ENCODE measurements at places on chromosomes 16 and 17. TPM values are rescaled to one million over a fixed set of nuclear protein-coding genes. Genes with fewer than 3 reads are reported as not detected.
A peak's percentile ranks its signal among the peaks of the same experiment; 100 is the strongest.

The PPP1R27 gene
- not detected for total RNA-seq

- DNase-seq, result peak; percentile 49
Measured at GRCh38 chr16:69329369-69330285, 761 bp downstream of the PDF start.

DNA sequence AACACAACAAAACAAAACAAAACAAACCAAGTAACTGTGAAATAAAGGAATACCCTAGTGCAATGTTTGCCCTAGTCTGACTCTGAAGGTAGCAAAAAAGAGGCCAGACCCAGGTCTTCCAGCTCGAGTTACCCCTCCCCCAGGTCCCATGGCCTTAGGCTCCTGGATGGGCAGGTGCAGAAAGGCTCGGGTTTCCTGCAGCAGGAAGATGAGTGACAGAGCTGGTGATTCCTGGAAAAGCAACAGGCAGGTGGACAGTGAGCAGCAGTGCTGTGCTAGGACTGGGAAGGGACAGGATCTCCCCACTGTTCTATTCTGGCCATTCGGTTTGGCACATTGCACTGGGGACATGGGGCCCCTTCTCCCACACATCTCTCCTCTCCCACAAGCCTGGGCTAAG is 42.9 kb upstream of the MRTFB start:
- no peak for DNase-seq

The SF3B3 gene
- 430 TPM for total RNA-seq

The CYGB gene
- total RNA-seq, result 5.1 TPM

GRCh38 chr16:72876981-72877373 is 171.0 kb downstream of the ZFHX3 start:
- DNase-seq, result no peak

GRCh38 chr16:85924675-85925074 is 25.7 kb downstream of the IRF8 start:
- no peak for DNase-seq

The KRT32 gene
- total RNA-seq, result not detected

The CXCL16 gene
- total RNA-seq, result 3.2 TPM

The TEX19 gene
- total RNA-seq, result 1.4 TPM
